Suprapubic skin (tissue), 4 donors: ENCODE measurements at places on chromosomes 16 and 17. TPM values are rescaled to one million over a fixed set of nuclear protein-coding genes. Genes with fewer than 3 reads are reported as not detected.

GRCh38 chr17:38789185-38789584, 10.2 kb downstream of the PIP4K2B start:
- DNase-seq, result no peak

Gene NPIPB8
- 4.9 TPM for total RNA-seq

Gene C17orf67
- 0.52 TPM for total RNA-seq

GRCh38 chr16:58365623-58366022, 26.6 kb upstream of the GINS3 start:
- no peak for DNase-seq

- DNase-seq, result no peak
Measured at GRCh38 chr17:27555339-27555738, 75.6 kb upstream of the LGALS9 start.

GRCh38 chr17:48432820-48433775, 3.1 kb upstream of the SKAP1 start:
- DNase-seq, result no peak

- DNase-seq, result no peak
Measured at GRCh38 chr16:75415169-75415905, 18.0 kb downstream of the CFDP1 start.

GRCh38 chr17:82435103-82435502, 15.4 kb downstream of the CYBC1 start:
- DNase-seq, result no peak

DNA sequence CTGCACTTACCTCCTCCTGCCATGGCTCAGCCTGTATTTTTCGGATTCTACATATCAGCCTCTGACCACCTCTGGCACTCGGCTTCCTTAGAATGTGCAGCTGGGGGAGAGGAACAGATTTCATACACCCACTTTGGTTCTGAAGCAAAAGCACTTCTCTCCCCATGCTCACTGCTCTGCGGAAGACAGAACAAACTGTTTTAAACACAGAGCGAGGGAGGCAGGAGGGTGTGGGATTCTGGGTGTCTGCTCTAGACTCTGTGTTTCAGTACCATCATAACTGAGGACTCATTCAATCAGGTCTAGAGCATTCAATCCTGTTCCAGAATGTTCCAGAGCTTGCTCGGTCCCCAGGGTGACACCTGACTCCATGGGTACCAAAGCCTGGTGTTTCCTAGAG, 239.1 kb downstream of the GRIN2A start:
- no peak for DNase-seq

Gene CSH2
- total RNA-seq, result not detected

Gene CDK3
- total RNA-seq, result 33.1 TPM

DNA sequence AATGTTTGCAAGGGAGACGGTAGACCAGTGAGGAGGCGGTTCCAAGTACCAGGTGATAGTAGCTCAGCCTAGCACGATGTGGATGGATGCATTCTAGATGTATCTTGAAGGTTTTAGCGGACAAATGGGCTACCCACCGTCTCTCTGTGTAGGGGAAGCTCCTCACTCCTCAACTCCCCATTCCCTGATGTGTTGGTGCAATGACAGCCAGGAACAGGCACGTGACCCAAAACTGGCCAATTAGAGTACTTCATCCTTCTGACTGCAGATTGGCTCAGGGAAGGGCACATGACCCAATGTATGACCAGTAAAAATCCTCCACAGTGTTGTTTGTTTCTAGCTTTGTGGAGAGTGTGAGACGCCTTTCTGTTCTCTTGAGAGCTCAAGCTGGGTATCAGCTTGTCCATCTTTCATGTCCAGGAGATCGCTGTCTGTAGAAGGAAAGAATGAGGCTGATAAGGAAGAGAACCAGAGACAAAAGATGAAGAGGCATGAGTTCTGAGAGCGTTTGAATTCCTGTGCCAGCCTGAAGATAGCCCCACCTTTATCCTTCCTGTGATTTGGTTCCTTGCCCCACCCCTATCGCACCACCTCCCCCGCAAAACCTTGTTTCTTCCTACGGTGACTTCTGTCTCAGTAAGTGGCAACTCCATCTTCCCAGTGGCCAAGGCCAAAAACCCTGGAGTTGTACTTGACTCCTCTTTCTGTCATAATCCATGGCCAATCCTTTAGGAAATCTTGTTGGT, 2.3 kb upstream of the BORCS6 start:
- DNase-seq, result peak; percentile 90

DNA sequence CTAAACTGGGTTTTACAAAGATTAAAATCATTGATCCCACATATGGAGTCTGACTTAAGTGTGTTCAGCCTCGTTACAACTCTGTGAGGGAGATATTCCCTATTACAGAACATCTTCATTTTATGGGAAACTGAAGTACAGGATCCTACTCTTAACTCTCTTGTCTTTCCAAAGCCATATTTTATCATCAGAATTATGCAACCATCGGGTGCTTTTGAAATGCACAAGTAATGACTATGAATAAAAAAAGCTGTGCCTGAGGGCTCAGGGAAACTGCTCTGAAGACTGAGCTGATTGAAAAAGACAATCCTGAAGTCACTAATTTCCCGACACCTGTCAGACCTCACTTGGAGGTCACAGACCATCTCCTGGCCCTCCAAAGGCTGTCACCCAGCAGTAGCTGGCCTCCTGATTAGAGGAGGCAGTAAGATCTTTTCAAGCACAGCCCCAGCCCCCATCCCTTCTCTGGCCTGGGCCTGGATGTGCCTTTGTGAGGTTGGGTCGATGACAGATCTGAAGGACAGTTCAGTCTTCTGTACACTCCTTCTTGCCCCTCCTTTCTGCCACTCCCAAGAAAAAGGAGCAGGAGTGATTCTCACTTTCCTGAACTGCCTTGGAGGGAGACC, 5.6 kb downstream of the AKAP1 start:
- no peak for DNase-seq

GRCh38 chr17:80779336-80779735, 212.3 kb upstream of the CHMP6 start:
- peak; percentile 54 for DNase-seq

DNA sequence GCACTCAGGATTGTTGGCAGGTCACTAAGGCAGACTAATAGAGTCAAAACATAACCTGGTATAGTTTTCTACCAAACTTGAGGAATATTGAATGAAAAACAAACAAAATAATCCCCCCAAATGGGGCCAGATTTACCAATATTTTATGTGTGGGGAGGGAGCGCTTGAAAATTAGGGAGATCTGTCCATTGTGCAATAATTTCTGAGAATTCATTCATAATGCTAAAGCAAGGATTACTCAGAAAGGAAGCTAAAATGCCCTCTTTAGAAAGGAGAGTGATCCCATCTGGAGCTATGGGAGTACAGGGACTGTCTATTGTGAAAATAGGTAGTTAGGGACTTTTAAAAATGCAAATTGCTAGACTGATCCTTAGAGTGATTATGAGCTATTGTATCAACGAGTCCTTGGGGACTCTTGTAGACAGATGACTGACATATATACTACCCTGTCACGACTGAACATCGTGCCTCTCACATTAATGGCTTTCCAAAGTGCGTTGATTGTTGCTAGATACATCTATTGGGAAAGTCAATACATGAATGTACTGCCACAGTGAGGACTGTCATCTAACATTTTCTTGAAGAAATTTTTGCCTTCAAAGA, 193.6 kb downstream of the AATF start:
- DNase-seq, result no peak

Gene EFCAB5
- total RNA-seq, result 0.13 TPM

DNA sequence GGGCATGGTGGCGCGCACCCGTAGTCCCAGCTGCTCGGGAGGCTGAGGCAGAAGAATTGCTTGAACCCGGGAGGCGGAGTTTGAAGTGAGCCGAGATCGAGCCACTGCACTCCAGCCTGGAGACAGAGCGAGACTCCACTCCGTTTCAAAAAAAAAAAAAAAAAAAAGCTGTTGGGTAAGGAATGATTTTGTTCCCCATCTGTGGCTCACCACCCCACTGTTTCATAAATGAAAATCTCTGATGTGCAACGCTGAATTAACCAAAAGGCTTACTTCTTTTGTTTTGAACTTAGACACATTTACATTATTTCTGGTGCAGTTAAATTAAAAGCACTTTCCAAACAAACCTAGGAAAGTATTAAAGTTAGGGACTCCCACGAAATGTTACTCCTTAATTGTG, 1.2 kb upstream of the METTL9 start:
- DNase-seq, result no peak

GRCh38 chr17:69761011-69761410, 314.0 kb upstream of the KCNJ16 start:
- DNase-seq, result no peak

Gene TPSD1
- total RNA-seq, result not detected

Gene TEX14
- 0.15 TPM for total RNA-seq

DNA sequence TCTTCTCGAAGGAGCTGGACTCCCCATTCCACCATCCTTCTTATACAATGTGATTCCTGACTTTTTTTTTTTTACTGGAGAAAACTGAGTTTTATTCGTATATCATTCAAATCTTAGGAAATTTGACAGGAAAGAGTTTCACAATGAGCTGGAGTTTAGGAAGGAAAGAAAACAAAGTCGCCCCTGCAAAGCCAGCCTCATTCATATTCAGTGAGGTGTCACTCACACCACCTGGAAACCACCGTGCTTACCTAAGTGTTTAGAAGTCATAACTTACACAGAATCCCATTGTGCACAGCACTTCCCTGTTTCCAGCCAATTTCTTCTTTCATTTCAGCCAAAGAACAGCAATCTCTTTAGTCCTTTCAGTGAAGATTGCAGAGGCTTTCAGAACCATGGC, 90.3 kb upstream of the CHMP6 start:
- no peak for DNase-seq

Gene ENPP7
- total RNA-seq, result not detected

- no peak for DNase-seq
Measured at GRCh38 chr17:50545311-50545710, 1.7 kb upstream of the SPATA20 start.

GRCh38 chr16:50265260-50265659, 1.1 kb upstream of the ADCY7 start:
- DNase-seq, result no peak

Gene STX1B
- total RNA-seq, result 3.3 TPM

- no peak for DNase-seq
Measured at GRCh38 chr16:30186444-30186781, 3.0 kb downstream of the CORO1A start.

DNA sequence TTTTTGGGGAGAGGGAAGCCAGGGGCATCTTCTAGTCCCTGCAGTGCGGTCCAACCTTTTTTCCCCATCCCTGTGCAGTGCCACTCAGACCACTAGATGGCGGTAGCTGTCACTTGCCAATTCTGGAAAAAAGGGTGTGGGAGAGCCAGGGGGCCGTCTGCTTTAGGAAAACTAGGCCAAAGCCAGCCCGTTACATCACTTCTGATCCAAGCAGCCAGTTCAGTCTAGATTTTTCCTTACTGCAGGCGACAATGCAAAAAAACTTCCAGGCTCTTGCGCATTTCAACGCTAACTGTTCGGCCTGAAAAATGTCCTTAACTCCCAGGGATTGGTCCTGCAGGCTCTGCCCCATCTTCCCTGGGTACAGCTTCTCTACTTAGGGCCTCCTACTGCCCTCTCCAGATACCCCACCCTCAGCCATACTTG, 69.2 kb upstream of the CES5A start:
- DNase-seq, result peak; percentile 80

Gene NPIPA2
- 2.0 TPM for total RNA-seq

Gene KRTAP2-3
- not detected for total RNA-seq

DNA sequence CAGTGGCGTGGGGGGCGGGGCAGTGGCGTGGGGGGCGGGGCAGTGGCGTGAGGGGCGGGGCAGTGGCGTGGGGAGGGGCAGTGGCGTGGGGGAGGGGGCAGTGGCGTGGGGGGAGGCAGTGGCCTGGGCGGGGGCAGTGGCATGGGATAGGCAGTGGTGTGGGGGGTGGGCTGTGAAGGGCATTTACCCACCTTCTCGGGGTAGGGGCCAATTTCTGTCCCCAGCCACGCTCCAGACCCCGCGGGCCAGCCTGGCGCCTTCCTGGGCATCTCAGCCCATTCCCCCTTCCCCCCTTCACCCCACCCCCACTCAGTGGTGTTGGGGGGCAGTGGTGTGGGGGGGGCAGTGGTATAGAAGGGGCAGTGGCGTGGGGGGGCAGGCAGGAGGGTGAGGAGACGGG, 92.7 kb downstream of the LITAF start:
- no peak for DNase-seq

- DNase-seq, result no peak
Measured at GRCh38 chr16:12349936-12350850, 373.7 kb downstream of the SNX29 start.

DNA sequence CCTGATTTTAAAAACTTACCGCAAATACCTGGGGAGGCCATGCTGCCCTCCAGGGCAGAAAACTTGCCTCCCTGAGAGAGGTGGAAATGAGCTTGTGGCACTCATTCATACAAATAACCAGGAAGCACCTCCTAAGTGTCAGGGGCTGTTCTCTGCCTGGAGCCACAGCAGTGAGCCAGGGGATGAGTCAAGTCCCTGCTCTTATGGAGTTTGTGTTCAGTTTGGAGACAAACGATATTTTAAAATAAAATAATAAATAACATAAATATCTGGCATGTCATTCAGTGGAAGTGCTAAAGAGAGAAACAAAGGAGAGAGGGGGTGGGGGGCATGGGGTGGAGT, 313.8 kb downstream of the C16orf95 start:
- DNase-seq, result no peak

- DNase-seq, result no peak
Measured at GRCh38 chr16:76194616-76195015, 82.6 kb upstream of the CNTNAP4 start.

DNA sequence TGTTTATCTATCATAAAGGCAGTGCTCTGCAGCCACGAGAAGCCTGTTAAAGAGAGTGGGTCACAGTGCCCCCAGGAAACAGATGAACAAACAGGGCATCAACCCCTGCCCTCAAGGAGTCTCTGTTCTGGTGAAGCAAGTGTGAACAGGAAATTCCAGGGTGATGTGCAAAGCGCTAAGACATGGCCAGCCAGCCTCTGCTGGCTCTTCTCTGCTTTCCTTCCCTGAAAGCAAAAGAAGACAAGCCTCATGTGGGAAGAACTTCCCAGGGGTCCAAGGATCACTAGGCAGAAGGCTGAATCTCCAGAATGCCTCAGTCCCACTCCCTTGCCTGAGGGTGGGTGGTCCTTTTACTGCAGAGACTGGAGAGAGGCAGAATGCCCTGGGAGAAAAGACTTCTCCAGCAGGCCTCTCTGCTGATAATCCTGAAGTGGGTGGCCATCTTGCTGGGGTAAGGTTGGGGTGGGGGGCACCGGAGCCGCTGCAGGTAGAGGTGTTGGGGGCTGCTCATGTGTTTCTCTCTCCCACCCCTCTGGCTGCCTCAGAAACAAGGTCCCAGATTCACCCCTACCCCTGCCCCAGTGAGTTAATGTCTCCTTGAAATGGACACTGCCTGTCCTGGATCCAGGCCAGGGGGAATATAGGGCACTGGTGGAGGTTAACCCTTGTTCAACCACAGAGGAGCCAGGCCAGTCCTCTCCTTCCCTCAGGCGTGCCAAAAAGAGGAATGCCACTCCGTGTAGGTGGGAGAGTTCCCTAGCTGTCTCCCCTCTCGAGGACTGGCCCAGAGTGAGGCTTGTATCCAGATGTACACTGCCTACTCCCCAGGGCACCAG, 2.4 kb downstream of the ANKRD13B start:
- DNase-seq, result no peak

Gene PRAC2
- not detected for total RNA-seq

Gene TLCD1
- total RNA-seq, result 25.0 TPM
